ENCODE measurements at places on chromosomes 6 and 20. TPM values are rescaled to one million over a fixed set of nuclear protein-coding genes. Genes with fewer than 3 reads are reported as not detected.

PHACTR1 gene
- 12.2 TPM for total RNA-seq

PMEPA1 gene
- 28.3 TPM for total RNA-seq

OTOR gene
- not detected for total RNA-seq

DDX43 gene
- 0.86 TPM for total RNA-seq

CPNE5 gene
- total RNA-seq, result 14.7 TPM

TMEM14A gene
- total RNA-seq, result 7.9 TPM

All from left cardiac atrium (tissue), 4 donors.